ENCODE measurements at places on chromosomes 2 and 18.
A peak's percentile ranks its signal among the peaks of the same experiment; 100 is the strongest.

- DNase-seq: no peak
These were observed 2.4 kb downstream of the GFPT1 start for GRCh38 chr2:69384618-69385081.

DNA sequence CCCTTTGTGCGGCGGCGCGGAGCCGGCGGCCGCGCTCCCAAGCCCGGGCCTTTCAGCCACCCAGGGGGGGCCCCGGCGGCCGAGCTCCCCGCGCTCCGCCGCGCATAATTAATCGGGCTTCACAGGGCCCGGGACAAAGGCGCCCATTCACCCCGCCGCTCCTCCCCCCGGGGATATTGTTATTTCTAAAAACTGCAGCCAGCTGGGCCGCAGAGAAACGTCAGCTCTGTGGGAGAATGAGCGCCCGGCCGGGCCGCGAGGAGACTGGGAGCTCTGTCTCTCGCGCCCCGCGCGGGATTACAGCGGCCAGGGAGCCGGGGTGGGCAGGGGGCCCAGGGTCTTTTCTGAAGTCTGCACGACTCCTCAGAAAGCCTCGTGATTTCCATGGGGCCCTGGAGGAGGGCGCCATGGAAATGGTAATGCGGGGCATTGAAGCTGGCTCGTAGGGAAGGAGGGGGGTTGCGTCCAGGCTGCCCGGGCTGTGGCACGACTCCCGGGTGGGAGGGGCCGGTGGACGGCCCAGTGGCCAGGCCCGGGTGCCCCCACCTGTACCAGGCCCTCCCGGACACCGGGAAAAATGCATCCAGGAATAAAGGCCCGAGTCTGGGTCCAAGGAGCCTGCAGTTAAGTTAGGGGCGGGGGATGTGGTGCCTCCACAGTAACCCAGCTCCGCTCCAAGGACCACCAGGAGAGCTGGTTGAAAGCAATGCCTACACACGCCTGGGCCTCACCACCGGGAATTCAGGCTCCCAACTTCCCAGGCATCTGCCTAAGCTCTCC lies 125.3 kb downstream of the ZFP36L2 start:
- DNase-seq: no peak

- no peak for DNase-seq
These were observed 567.8 kb upstream of the KLHL29 start for GRCh38 chr2:22817197-22817596.

DNA sequence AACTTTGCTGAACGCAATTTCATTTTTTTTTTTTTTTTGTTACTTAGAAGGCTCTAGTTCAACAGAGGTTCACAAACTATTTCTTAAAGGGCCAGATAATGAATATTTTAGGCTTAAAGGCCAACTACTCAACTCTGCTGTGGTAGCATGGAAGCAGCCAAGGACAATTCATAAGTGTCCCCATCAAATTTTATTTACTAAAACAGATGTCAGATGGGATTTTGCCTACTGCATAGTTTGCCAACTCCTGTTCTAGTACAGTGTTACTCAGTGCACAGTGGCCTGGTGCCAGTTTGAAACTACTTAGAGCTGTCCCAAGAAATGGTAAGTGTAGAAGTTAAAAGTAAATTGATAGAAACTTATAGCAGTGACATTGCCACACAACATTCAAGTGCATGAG lies 949.4 kb upstream of the FANCL start:
- no peak for DNase-seq

DNA sequence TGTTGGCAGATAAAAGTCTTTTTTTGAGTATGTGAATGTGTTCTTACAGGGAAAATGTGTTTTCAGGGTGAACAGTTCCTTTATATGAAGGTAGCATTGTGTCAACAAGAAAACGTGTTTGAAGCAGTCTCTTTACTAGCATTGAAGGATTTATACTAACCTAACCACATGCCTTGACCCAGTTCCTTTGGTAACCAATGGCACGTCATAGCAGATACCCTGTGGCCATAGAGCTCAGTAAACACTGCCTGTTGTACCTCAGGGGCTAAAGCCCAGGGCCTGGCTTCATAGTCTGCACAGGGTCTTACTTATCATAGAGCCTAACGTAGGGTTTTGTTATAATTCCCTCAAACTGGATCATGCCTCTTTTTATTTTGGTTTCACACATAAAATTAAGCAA lies 32.1 kb upstream of the NFU1 start:
- no peak for DNase-seq

DNA sequence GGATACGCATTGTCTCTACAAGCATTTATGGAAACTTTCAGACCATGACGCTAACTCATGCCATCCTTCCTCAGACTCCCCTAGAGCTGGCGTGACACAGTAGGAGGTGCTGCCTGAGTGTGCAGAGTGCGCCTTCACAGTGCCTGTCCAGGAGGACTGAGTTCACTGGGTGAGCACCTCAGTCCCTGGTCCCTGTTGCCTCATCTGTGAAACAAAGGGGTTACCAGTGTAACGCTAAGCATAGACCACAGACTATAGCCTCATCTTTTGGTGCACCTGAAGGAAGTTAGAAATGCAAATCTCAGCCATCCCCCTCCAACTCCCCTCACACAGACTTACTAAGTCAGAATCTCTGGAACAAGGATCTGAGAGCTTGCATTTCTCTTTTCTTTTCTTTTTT lies 142.8 kb downstream of the TMEM17 start:
- DNase-seq: no peak

- DNase-seq: peak; percentile 29
These were observed at the start of gene CYBRD1 for GRCh38 chr2:171522052-171522787. TSS of gene CYBRD1 (plus strand) at chr2:171522474. CDS start at chr2:171522546, 72 bp downstream.

- DNase-seq: no peak
These were observed 151.8 kb upstream of the SERPINE2 start for GRCh38 chr2:224190936-224191270.

GRCh38 chr2:129087133-129087813 lies 768.6 kb upstream of the HS6ST1 start:
- DNase-seq: no peak

- no peak for DNase-seq
These were observed 41.6 kb downstream of the RBBP8 start for GRCh38 chr18:22974707-22975106.

GRCh38 chr2:130871843-130872740 lies 35.4 kb downstream of the ARHGEF4 start:
- no peak for DNase-seq

DNA sequence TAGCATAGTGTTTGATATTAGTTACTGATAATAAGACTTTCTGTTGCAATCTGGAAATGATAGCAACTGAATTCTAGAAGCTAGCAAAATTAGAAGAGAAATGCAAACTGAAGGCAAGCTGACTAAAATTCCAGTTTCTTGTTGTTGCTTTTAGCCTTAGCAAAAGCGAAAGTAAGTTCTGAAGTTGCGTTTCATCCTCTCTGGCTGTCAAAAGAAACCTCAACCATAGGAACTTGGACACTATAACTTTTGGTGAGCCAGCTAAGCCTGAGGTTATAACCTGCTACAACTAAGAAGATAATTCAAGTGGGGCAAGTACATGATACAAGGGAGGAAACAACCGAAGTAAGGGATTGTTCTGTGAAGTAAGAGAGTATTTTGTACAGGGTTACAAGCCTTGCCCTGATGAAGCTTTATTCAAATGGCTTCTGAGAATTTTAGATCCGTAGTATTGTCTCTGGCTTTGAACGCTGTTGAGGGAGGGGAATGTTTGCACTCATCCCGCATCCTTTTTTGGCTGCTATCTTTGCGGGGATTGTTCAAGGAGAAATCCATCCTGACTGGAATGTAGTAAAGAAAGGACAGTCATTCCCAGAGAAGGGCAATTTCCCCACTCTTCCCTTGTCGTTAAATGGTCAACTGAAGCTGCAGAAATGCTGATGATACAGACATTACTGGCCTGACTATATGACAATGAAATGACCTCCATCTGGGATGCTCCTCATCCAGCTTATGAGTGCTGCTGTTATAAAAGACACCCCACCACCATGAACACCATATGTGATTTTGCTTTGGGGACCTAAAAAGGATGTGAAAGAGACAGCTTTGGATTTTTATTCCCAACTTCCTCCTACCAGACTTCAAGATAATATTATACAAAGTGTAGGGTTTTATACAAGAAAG lies 7.0 kb upstream of the TMX3 start:
- peak; percentile 24 for DNase-seq

- no peak for DNase-seq
These were observed 102.9 kb downstream of the BCL2 start for GRCh38 chr18:63216516-63217311.

- no peak for DNase-seq
These were observed 34.9 kb downstream of the ANO7 start for GRCh38 chr2:241223211-241224017.
